Type B pancreatic cell (in vitro differentiated cells): ENCODE measurements at places on chromosomes 11 and 22. TPM values are rescaled to one million over a fixed set of nuclear protein-coding genes. Genes with fewer than 3 reads are reported as not detected.

DNA sequence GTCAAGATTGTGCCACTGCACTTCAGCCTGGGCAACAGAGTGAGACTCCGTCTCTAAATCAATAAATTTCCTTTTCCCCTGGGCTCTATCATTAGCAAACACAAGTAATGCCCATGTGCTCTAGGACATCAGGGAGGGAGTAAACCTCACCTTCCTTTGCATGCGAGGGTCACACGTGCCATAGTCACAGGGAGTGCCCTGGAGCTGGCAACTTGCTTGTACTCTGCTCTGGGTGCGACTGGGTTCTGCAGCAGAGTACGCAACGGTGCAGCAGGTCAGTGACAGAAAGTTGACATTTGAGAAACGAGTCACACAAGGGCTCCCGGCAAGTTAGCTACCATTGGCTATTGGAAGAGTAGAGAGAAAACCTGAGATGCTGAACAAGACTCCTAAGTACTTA, 32.6 kb upstream of the CHKA start:
- no peak overlapping the region for H3K4me3 ChIP-seq
- H3K27me3 ChIP-seq: no peaks in the 10 kb centered on the region
- peaks cover 18% of the 10 kb centered on the region for H3K36me3 ChIP-seq
- H3K27ac ChIP-seq: no peak overlapping the region
- DNase-seq: no peak
- peaks cover 9% of the 10 kb centered on the region for H3K4me1 ChIP-seq

- H3K27me3 ChIP-seq: peaks cover 31% of the 10 kb centered on the region
- H3K36me3 ChIP-seq: no peaks in the 10 kb centered on the region
- H3K27ac ChIP-seq: no peak overlapping the region
- DNase-seq: no peak
Measured at GRCh38 chr11:113493206-113493605, 18.0 kb upstream of the DRD2 start.

The MIOX gene
- 1.2 TPM in 1 of 2 replicates, not detected in the other for total RNA-seq

GRCh38 chr11:69052343-69053168, 3.8 kb downstream of the TPCN2 start:
- peak overlapping the region; percentile 41 for H3K27ac ChIP-seq
- H3K4me3 ChIP-seq: no peak overlapping the region
- peaks cover 13% of the 10 kb centered on the region for H3K4me1 ChIP-seq
- no peaks in the 10 kb centered on the region for H3K27me3 ChIP-seq

- H3K36me3 ChIP-seq: no peaks in the 10 kb centered on the region
- peaks cover 11% of the 10 kb centered on the region for H3K27me3 ChIP-seq
- H3K4me1 ChIP-seq: peaks cover 18% of the 10 kb centered on the region
- peak; percentile 96 for DNase-seq
- H3K4me3 ChIP-seq: peak within 1 kb of the TSS; percentile 92
Measured at GRCh38 chr11:67391304-67392182, at the start of gene RAD9A. Gene RAD9A (plus strand): TSS chr11:67391986. CDS start chr11:67392045, 59 bp downstream.

DNA sequence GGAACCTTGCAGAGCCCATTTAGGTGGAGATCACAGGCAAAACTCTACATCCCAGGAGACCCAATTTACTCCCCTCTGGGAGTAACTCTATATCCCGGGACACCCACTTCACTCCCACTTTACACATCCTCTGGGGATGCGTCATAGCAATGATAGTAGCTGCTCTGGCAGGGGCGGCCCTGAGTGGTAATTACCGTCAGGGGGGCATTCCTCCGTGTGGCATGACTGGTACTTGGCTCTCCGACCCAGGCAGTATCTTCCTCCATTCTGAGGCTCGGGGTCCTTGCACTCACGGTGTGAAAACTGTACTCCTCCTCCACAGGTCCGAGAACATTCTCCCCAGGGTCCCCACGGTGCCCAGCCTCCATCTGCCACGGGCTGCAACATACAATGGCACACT, 17.2 kb downstream of the ADAMTS8 start:
- no peaks in the 10 kb centered on the region for H3K36me3 ChIP-seq
- no peak for DNase-seq
- H3K27me3 ChIP-seq: peaks cover 51% of the 10 kb centered on the region
- peaks cover 6% of the 10 kb centered on the region for H3K4me1 ChIP-seq
- H3K27ac ChIP-seq: no peak overlapping the region

- H3K27ac ChIP-seq: no peak overlapping the region
- DNase-seq: no peak
- H3K4me3 ChIP-seq: no peak overlapping the region
- peaks cover 12% of the 10 kb centered on the region for H3K4me1 ChIP-seq
- H3K36me3 ChIP-seq: no peaks in the 10 kb centered on the region
- H3K27me3 ChIP-seq: no peaks in the 10 kb centered on the region
Measured at GRCh38 chr22:25091458-25091857, 108.2 kb upstream of the CRYBB3 start.

GRCh38 chr22:41485033-41485432, 16.1 kb downstream of the ACO2 start:
- H3K27ac ChIP-seq: peak overlapping the region; percentile 69
- H3K4me3 ChIP-seq: no peak overlapping the region
- no peak for DNase-seq
- H3K27me3 ChIP-seq: no peaks in the 10 kb centered on the region

DNA sequence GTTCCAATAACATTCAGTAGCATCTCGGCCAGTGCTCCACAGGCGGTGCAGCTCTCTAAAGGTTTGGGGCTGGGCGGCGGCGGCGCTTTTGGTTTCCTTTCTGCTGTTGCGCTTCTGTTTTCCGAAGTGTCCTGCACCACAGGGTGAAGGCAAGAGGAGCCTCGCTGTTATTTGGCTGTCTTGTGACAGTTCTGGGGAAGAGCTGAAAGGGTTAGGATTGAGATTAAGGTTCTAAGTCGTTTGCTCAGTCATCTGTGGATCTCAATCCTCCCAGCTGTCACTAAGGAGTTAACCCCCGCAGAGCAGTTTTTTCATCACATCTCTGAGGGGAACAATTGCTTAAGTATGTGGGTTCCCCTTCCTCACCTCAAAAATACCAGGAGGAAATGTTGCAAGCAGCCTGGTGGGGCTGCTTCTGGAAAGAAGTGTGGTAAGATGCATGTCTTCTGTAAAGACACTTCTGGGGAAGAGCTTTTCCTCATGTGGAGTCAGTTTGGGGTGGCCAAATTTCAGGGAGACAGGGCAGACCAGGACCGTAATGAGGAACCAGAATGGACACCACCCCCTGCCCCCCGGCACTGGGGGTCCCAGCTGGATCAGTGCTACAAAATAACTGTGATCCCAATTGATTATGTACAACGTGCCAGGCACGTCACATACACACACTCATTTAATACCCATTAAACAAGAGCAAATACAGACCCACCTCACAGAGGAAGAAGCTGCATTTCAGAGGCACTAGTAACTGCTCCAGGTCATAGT, 14.2 kb downstream of the TMEM121B start:
- no peak overlapping the region for H3K27ac ChIP-seq
- no peak overlapping the region for H3K4me3 ChIP-seq
- no peaks in the 10 kb centered on the region for H3K4me1 ChIP-seq
- no peaks in the 10 kb centered on the region for H3K27me3 ChIP-seq
- no peaks in the 10 kb centered on the region for H3K36me3 ChIP-seq
- no peak for DNase-seq

The WNT11 gene
- total RNA-seq: 18.2 and 25.9 TPM in 2 replicates

GRCh38 chr11:95487391-95487790, 256.4 kb upstream of the SESN3 start:
- no peak overlapping the region for H3K27ac ChIP-seq
- no peak overlapping the region for H3K4me3 ChIP-seq
- H3K27me3 ChIP-seq: peaks cover 5% of the 10 kb centered on the region
- no peak for DNase-seq
- no peaks in the 10 kb centered on the region for H3K36me3 ChIP-seq

The C11orf71 gene
- total RNA-seq: 11.8 and 15.5 TPM in 2 replicates

The CHRNA10 gene
- total RNA-seq: 1.5 and 2.9 TPM in 2 replicates

DNA sequence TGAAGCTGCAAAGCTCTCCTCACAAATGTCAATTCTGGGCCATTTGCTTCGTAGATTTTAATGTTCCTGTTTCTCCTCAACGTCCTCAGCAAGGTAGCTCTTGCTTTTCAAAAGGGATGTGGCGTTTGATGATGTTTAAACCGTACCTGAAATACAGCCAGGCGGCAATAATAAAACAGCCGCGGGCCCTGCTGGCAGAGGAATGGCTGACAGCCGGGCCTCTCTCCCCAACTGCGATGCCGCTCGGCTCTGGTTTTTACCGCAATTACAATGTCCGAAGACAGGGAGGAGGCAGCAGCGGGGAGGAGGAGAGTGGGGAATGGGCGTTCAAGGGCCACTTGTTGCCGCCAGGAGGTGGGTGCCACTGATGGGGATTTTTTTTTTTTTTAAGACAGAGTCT, 27.5 kb downstream of the MACROD1 start:
- H3K27ac ChIP-seq: no peak overlapping the region
- H3K4me1 ChIP-seq: peaks cover 30% of the 10 kb centered on the region
- DNase-seq: no peak
- no peak overlapping the region for H3K4me3 ChIP-seq

DNA sequence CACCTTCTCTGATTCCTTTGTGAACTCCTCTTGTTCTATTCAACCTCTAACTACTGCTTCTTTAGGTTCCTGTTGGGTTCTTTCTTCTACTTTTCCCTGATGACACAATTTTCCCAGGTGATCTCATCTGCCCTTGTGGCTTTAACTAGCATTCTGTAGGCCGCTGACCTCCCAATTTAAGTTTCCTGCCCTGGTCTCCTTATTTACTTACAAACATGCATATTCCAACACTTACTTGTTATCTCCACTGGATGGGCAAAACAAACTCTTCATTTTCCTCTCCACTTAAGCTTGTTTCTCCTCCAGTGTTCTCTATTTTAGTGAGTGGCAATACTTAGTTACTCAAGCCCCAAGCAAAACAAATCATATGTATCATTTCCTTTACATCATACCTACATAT, 734.5 kb downstream of the METTL15 start:
- H3K27ac ChIP-seq: no peak overlapping the region
- H3K4me3 ChIP-seq: no peak overlapping the region
- H3K36me3 ChIP-seq: no peaks in the 10 kb centered on the region
- DNase-seq: no peak
- no peaks in the 10 kb centered on the region for H3K4me1 ChIP-seq
- H3K27me3 ChIP-seq: no peaks in the 10 kb centered on the region

GRCh38 chr11:117663821-117664220, 133.2 kb downstream of the DSCAML1 start:
- H3K27me3 ChIP-seq: peaks cover 11% of the 10 kb centered on the region
- DNase-seq: no peak
- no peaks in the 10 kb centered on the region for H3K36me3 ChIP-seq
- peak overlapping the region; percentile 43 for H3K27ac ChIP-seq

The APOBEC3B gene
- 6.7 and 7.1 TPM in 2 replicates for total RNA-seq

The LRP5 gene
- 64.9 and 65.0 TPM in 2 replicates for total RNA-seq

- H3K27ac ChIP-seq: peak overlapping the region; percentile 95
- H3K4me3 ChIP-seq: peak overlapping the region; percentile 80
- peaks cover 4% of the 10 kb centered on the region for H3K27me3 ChIP-seq
- H3K36me3 ChIP-seq: peaks cover 3% of the 10 kb centered on the region
- peak; percentile 81 for DNase-seq
- H3K4me1 ChIP-seq: peaks cover 25% of the 10 kb centered on the region
Measured at GRCh38 chr22:19880786-19881569, 26.3 kb upstream of the GNB1L start.
